Renal cortical epithelial cell (primary cell): ENCODE measurements at places on chromosomes 3 and 15. TPM values are rescaled to one million over a fixed set of nuclear protein-coding genes. Genes with fewer than 3 reads are reported as not detected.

NANOGP8 gene
- total RNA-seq, result not detected in 2 replicates

U2SURP gene
- 59.9 and 73.6 TPM in 2 replicates for total RNA-seq

DNA sequence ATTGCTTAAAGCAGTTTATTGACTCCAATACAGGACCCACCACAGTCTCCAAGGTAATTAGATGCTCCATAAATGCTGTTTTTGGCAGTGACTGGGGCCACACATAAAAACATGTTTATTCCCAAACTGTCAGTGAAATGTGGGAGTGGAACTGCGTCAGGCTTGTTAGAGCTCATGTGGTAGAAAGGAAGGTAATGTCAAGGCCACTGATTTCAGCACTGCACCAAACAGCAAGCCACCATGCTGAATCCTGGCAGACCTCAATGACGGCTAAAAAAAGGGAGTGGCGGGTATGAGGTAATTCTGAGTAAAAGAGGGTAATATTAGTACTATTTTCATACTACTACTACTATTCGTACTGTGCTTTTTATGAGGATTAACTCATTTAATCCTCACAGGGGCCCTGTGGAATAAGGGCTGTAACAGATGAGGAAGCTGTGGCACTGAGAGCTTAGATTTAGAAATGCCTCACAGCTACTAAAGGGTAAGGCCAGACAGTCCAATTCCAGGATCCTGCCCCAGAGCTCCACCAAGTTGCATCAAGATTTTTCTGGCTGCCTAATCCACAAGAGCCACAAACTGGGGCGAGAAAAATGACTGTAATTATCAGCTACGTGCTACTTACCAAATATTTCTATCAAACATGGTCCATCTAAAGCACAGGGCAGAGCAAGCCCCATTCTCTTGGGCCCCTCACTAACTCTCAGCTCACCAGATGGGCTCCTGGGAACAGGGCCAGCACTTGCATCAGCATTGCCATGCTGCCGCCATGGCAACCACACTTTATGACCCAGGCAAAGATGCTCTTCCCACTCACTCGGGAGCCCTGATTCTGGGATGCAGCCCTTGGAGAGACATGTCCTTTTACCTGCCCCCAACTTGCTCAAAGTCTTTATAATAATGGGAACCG, 83.6 kb upstream of the SPATA12 start:
- DNase-seq, result peak; percentile 47

GRCh38 chr3:167972502-167972901, 123.2 kb downstream of the GOLIM4 start:
- no peak for DNase-seq

GRCh38 chr3:4021162-4021561, 221.9 kb downstream of the LRRN1 start:
- DNase-seq, result peak; percentile 7
